ENCODE measurements at places on chromosomes 4 and X.
A peak's percentile ranks its signal among the peaks of the same experiment; 100 is the strongest.

DNA sequence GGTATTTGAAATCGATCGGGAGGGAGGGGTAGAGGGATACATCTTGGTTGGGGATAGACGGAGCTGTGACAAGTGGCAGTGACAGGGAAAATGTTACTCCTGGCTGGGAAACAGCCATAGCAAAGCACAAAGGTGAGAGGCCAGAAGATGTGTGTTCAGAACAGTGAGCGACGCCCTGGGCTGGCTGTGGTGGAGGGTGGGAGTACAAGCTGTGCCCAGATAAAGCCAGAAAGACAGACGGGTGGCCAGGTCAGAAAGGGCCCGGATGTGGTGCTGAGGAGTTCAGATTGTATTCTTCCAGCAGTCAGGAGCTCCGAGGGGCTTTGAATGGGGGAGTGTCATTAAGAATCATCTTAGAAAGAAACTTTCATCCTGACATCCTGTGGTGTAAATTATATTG lies 27.9 kb downstream of the CCDC149 start:
- DNase-seq: no peak

DNA sequence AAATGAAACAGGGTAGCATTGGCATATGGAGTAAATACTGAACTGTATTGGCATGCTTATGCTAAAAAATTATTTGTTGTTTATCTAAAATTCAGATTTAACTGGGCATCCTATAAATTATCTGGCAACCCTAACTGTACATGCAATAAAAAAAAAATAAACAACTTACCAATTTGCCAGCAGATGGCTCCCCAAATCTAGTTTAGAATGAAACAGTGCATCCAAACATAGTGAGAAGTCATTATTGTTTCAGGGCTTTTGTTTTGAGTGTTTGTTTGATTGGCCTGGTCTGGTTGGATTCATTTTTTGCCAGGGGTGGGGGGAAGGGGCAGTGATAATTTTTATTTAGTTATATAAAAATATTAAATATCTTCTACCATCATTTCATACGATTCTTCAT lies 12.8 kb upstream of the NSUN7 start:
- peak; percentile 65 for DNase-seq

DNA sequence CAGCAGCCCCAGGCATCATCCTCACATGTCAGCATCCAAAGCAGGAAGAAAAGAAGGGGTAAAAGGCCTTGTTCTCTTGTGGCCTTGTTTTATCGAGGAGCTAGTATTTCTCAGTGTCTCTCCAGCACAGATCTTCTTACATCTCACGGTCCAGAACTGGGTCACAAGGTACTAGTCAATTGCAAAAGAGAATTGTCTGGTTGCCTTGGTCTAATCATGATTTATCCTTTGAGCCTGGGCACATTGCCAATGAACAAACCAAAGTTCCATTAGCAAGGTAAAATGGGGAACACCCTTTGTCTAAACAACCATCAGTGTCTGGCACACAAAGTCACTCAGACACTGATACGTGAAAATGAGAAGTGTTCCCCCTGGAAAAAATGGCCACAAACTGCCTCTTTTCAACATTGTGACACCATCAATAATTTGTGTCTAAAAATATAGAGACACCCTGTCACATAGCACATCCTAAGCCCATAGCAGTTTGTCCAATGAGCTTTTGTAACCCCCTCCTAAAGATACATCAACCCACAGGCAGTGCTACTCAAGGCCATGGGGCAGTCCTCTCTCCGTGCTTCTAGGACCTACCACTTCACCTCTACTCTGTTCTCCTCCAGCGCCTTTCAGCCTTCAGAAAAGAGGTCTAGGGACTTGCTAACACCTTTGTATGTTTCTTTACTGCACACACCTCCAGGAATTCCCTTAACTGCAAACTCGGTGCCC lies 534.4 kb downstream of the MID1IP1 start:
- DNase-seq: no peak

DNA sequence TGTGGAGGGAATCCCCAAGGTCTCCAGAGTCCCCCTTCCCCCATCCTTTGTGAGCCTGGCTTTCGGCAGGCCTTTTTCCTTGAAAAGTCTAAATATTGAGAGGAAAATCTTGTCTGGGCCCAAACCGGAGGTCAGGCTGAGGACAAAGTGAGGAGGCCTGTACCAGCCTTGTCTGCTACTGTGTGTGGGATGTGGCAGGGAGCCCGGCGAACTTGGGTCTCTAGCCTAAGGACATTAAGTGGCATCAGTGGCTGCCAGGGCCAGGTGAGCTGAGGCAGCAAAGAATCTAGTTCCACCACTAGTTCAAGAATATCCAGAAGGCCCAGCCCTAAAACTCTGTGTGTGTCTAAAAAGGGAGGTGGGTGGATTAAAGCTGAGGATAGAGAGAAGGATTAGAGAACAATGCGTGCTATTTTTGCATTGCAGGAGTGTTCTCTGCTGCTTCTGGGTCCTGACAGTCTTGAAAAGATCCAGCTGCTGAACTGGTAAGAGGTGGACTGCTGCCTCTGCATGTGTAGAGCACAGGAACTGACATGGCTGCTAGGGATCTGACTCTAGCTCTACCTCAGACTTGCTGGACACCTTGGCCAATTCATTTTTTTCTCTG lies 1.2 kb upstream of the AMER1 start:
- DNase-seq: peak; percentile 29

- DNase-seq: peak; percentile 78
These were observed 27.2 kb downstream of the ANTXR2 start for GRCh38 chr4:80045786-80046185.

- DNase-seq: peak; percentile 11
These were observed 298.8 kb upstream of the CTSO start for GRCh38 chr4:156252358-156252921.

- no peak for DNase-seq
These were observed 25.3 kb downstream of the DCHS2 start for GRCh38 chr4:154466336-154466735.

DNA sequence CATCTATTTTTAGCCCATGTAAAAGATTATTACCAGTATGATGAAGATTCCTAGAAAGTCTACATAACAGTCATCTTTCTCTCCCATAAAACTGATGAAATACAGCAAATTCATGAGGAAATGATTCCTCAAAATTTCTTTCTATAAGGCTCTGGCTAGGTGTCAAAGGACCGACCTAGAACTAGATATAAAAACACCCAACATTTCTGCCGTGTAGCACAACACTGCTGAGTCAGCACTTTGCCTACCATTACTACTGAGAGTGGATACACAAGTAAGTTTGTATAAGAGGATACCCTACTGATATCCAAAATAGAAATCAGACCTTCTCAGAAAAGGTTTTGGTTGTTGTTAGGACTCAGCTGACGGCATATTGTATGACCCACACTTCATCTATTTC lies 24.7 kb downstream of the TMEM47 start:
- peak; percentile 22 for DNase-seq
